ENCODE measurements at places on chromosomes 6 and 20.

GRCh38 chr6:162154001-162154400, 573.6 kb downstream of the PRKN start:
- no peak for DNase-seq

DNA sequence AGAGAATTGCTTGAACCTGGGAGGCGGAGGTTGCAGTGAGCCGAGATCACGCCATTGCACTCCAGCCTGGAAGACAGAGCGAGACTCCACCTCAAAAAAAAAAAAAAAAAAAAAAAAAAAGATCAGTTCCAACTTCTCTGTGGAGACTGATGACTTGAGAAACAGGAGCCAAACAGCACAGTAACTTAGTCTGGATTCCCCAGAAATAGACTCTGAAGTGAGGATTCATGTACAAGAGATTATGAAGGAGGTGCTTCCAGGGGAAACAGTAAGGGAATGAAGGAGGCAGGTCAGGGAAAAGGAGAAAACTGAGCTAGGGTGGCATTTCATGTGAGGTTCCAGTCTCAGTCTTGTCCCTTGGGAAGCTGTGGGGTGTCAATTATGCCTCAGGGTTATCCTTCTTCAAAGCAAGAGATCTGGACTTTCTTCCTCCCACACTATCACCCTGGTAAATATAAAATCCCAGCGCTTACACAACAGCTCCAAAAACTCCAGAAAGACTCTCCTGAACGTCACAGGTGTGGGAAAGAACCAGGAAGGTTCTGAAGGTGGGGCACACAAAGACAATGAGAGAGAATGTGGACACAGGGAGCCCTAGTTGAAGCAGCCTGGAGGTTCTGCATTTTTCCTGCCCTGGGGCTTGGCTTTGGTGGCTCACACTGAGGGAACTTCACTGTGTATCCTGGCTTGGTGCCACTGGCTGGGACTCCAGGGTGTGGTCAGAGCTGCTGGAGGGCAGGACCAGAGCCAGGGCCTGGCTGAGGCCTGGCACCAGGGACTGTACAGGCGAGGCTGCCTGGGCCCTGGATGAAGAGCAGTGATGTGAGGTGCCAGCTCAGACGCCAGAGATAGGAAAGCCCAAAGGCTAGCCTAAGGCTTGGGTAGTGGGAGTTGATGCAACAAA, 46.8 kb downstream of the PCNA start:
- no peak for DNase-seq

DNA sequence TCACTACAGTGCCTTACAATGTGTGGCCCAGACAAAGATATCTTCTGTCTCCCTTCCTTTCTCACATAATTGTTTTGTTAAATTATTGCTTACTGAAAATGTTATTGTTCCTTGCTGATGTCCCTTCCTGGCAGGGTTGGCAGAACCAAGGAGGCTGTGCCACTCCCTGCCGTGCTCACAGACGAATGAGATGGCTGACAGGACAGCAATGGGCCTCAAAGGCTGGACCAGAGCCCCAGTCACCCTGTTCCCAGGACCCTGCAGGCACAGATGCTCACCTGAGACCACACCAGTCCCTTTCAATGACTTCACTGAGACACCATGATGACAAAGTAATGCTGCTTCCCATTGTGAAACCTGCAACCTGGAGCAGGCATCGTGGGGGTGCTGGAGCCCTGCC, 375.1 kb downstream of the HACE1 start:
- DNase-seq = no peak

DNA sequence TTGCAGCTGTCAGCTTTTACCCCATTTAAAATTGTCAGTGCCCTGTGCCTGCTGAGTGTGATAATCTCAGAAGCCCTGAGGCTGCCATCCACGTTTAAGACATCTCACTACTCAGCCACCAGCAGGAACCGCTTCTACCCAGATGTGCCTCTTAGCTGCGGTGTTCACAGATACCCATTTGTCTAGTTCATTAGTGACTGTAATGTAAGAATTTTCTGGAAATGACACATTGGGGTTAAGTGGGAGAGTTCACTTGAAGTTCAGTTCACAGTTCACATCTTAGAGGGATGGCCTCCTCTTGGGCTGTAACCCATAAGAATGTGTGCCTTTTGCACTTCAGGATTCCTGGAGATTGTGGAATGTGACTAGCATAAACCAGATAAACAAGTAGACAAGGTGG, 477.7 kb downstream of the BTBD3 start:
- no peak for DNase-seq
